ENCODE measurements at places on chromosomes 2 and 18.

DNA sequence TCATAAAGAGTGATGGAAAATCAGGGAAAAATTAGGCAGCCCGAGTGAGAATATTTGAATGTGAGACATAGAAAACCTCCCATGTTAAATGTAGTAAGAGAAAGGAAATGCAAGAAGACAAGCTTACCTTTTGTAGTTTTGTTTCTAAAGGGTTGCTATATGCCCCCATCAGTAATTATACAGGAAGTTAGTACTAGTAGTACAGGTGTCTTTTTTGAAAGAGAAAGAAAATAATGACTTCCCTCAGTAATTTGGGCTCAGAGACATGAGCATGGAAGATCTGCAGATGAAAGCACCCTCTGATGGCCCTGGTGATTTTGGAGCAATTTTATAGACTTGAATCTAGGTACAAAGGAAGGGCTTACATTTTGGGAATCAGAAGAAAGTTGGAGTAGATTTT, 80.8 kb downstream of the RHBDD1 start:
- DNase-seq = no peak

DNA sequence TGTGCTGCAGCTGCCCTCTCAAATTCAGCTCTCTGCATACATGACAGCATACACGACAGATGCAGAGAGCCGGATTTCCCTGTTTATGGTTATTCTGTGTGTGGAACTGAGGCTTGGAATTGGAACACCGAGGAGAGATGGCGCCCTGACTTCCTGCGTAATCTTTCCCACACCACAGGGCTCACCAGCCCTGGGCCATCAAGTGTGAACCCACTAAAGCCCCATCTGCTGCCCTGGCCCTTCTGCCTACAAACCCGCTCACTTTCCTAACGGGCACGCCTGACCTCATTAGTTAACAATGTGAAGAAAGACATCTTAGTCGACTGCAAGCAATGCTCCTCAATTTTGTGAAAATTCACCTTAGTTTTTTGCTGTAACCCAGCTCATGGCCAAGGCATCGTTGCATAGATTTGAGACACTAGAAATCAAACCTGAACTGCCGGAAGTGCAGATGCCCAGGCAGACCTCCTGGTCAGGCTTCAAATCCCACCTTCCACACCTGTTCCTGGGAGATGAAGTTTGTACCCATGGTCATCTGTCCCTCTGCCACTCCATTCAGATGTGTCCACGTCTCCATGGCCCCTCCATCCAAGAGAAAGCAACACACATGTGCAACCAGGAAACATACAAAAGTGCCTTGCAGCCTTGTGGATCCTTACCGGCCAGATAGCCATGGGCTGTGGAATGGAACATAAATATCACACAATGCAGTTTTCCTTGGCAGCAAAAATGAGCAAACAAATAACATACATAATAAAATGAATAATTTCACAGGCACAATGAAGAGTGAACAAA, 5.0 kb upstream of the CIDEA start:
- DNase-seq = no peak

GRCh38 chr2:949384-950079, 1.1 kb upstream of the SNTG2 start:
- no peak for DNase-seq

DNA sequence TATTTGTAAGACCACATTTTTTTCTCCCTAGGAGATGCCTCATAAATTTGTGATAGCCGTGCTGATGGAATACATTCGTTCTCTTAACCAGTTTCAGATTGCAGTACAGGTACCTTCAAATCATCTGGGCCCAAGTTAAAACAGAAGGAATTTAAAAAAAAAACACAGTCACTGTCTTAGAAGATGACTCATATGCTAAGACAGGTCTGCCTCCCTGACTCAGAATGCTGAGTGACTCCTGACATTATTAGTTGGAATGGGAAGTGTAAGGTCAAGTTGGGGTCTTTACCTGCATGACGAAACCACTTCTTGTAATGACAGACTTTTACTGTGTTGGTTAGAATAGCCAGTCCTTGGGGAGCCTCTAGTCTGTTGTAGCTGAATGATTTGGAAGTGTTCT, 26.3 kb downstream of the RMC1 start:
- no peak for DNase-seq

DNA sequence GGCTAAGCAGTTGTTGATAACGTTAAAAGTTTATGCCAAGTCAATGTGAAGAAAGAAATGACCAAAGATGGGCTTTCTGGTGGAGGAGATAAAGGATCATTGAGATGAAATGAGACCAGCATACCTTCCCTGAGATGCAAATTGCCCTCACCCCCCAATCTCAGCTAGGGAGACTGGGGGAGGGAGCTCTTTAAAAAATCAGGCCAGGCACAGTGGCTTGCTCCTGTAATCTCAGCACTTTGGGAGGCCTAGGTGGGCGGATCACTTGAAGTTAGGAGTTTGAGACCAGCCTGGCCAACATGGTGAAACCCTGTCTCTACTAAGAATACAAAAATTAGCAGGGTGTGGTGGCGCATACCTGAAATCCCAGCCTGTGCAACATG, 30.9 kb upstream of the KCMF1 start:
- DNase-seq = no peak

- no peak for DNase-seq
Measured at GRCh38 chr2:188870289-188870688, 103.9 kb upstream of the COL3A1 start.

Data from stimulated activated CD4-positive, alpha-beta T cell treated with anti-CD3 and anti-CD28 coated beads, Interleukin-15, amount 100 ng/mL, for 1 hour (primary cell).